ENCODE measurements at places on chromosomes 5 and 9.

GRCh38 chr5:135218486-135218755 lies 180.6 kb downstream of the MACROH2A1 start:
- no peak for DNase-seq

GRCh38 chr9:110317911-110318310 lies 19.8 kb downstream of the TXNDC8 start:
- DNase-seq, result no peak

GRCh38 chr5:61784341-61784740 lies 452.3 kb downstream of the ZSWIM6 start:
- no peak for DNase-seq

DNA sequence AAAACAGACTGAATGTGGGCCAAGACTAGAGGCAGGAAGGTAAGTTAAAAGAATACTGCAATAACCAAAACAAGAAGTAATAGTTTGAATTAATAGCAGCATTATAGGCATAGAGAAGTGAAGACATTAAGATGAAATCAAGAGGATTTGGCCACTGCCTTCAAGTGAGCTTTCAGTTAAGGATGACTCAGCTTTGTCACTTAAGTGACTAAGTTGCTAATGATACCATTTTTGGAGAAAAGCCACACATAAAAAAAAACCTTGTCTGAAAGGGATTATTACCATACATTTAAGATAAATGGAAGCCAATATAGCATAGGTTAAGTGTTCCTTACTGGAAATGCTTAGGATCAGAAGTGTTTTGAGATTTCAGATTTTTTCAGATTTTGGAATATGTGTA lies 57.0 kb downstream of the ECPAS start:
- no peak for DNase-seq

- DNase-seq, result no peak
Measured at GRCh38 chr9:116280529-116280928, 126.9 kb downstream of the PAPPA start.

- no peak for DNase-seq
Measured at GRCh38 chr9:101469026-101469425, 33.5 kb upstream of the ALDOB start.

DNA sequence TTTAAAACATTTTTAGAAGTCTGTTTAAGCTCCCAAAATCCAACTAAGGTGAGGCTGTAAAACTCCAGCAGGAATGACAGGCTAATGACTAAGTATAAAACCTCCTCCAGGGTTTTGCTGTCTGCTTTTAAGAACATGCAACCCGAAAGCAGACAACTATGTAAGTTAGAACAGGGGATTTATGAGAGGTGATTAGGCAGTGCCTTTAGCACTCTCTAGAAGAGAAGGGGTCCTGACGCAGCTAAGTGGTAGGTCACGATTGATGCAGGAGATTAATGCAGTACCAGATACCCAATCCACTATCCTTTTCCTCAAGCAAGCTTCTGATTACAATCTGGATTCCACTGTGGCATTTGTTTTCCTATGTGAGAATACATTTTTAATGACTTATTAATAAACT lies 25.9 kb downstream of the HOMER1 start:
- DNase-seq, result no peak

- DNase-seq, result peak; percentile 44
Measured at GRCh38 chr5:1004461-1005248, 3.9 kb upstream of the NKD2 start.

GRCh38 chr5:4941957-4942830 lies 197.9 kb upstream of the ADAMTS16 start:
- DNase-seq, result no peak

- DNase-seq, result no peak
Measured at GRCh38 chr5:152092580-152092979, 167.9 kb upstream of the GLRA1 start.

DNA sequence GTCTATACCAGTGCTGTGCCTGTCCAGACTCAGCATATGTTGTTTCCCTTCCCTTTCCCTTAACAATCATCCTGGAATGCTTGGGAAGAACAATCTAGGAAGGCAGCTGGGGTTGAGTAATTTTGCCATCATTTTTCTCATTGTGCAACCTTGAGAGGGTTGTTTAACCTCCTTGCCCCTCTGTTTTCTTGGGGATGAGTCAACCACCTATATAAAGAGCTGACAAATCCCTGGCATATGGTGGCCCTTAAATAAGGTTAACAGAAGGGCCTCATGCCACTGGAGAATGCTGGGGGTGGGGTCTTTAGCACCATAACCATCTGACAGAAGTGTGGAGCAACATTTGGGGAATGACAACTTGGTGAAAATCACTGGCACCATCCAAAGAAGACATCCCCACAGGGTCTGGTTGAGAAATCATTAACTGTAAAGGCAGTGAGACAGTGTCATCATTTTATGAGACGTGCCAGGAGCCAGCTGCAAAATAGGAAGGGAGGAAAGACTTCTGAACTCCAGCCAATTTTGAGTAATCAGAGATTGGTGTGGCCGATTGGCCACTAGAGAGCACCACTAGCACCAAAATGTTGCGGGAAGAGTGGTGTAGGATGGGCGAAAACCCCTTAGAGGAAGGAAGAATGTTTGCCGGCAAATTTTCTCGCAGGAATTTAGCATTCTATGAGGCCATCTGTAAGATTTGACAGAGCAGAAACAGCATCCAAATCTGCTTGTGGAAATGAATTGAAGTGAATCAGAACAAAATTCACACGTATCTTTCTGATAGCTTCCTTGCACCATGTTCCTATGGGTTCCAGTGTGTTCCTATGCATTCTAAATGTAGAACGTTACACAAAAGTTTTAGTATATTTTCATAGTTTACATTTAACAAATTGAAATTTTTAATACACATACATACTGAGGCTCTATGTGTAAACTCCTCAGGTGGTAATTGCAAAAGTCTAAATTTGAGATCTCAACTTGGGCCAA lies 113.8 kb downstream of the MSX2 start:
- DNase-seq, result no peak

DNA sequence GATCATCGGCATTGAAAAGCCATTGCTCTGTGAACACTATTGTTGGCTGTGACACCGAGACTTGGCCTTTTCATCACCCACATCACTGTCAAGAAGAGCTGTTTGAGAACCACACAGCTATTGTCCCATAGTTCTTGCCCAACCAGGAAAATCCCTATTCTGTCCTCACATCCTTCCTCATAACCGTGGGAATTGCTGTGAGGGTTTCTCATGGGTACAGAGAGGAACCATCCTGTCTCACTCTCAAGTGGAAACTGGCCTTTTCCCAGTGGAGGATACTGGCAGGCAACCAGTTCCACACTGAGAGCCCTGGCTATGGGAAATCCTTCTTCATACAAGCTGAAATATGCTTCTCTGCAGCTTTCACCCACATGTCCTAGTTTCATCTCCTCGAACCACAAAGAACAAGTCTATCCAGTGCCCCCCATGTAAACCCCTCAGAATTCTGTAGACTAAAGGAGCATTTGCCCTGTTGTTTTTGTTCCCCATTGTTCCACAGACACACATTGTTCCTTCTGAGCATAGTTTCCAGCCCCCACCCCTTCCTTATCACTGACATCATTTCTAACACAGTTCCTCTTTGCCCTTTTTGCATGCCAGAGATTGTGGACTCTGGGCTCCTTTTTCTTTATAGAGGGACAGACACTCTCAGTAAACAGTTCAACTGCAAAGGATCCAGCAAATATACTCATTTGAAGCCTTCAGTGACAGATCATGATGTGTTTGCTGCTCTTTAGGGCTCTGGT lies 57.8 kb upstream of the C5orf46 start:
- DNase-seq, result no peak

GRCh38 chr9:98774746-98775145 lies 21.6 kb downstream of the ANKS6 start:
- no peak for DNase-seq

DNA sequence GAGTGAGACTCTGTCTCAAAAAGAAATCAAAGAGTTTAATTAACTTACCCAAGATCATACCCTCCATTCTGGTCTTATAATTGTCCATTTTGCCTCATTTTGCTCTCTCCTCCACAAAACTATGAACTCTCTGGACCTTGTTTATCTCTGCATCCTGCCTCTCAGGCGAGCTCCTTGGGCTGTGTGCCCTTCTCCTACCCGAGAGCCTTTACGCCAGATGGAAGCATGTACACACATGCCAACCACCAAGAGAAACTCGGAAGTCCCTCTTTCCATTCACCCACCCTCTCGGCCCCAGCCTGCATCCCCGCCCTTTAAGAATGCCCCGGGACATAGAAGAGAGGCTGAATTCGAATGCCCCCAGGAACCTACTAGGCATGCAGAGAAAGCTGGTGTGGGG lies 25.9 kb downstream of the CPLX2 start:
- DNase-seq, result no peak

DNA sequence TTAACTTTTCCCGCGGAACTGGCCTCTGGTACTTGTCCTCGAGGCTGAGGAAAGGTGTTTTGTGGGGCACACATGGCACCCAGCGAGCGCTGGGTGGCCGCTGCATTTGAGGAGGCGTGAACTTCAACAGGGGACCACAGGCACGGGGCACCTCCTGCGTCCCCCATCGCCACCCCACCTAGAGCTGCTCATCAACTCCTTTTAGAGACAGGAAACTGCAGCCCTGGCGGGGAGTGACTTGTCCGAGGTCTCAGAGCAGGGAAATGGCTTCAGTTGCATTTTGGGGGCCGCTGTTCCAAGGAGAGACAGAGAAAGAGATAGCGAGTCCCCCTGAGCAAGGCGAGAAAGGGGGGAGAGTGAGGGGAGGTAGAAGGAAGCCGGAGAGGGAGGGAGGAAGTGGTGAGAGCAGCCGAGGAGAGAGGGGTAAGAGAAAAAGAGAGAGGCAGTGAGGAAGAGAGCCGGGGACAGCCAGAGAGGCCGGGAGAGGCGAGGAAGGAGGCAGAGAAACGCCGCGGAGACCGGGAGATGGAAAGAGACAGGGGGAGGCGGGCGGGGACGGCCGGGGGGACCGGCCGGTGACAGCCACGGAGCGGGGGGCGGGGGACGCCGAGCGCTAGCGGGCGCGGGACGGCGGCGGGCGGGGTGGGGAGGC lies 12.5 kb upstream of the LHX2 start:
- DNase-seq, result no peak

GRCh38 chr5:86546044-86546443 lies 71.7 kb upstream of the COX7C start:
- no peak for DNase-seq

GRCh38 chr5:65749956-65750355 lies 28.0 kb downstream of the NLN start:
- DNase-seq, result no peak

All from NCI-H2081 (cell line).